GM23248 (cell line): ENCODE measurements at places on chromosomes 4 and X. TPM values are rescaled to one million over a fixed set of nuclear protein-coding genes. Genes with fewer than 3 reads are reported as not detected.

SYP gene
- total RNA-seq: 0.54 TPM in 1 of 2 replicates, not detected in the other

DNA sequence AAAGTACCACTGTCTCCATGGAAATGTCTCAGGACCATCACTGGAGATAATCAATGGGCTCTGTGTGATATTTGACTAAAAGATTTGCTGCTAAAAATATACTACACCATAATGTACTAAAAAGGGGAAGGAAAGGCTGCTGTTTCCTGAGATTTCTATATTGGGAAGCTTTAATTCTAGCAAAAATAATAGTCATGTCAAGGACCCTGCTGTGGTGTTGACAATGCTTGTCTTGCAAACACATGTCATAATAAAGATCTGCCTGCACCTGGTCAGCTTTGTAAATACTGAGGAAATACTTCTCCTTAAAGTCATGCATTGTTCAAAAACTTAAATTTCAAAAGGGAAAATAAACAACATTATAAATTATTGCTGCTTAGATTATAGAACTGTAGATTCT lies 417.9 kb downstream of the GPM6A start:
- H3K36me3 ChIP-seq: no peaks in the 10 kb centered on the region
- no peaks in the 10 kb centered on the region for H3K27me3 ChIP-seq
- no peak overlapping the region for H3K4me3 ChIP-seq
- H3K27ac ChIP-seq: no peak overlapping the region

PQBP1 gene
- 18.1 and 30.3 TPM in 2 replicates for total RNA-seq

DNA sequence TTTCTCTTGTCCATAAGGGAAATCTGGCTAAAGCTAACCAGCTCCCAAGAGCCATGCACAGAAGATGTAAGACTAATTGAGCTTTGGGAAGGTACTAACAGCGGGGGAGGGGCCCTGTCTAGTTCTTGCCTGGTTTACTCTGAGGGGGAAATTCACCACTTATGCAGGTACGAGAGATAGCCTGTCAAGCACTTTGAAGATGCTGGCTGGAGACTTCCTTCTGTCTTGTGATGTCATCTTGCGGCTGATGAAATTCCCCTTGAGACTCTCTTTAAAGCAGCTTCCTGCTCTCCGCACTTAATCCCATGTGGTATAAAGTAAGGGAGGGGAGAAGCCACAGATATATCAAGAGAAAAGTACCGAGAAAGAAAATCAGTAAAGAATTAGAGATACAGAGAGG lies 345.3 kb downstream of the MAPK10 start:
- no peak overlapping the region for H3K27ac ChIP-seq
- H3K27me3 ChIP-seq: no peaks in the 10 kb centered on the region
- no peak overlapping the region for H3K4me3 ChIP-seq
- peaks cover 41% of the 10 kb centered on the region for H3K4me1 ChIP-seq
- no peak for DNase-seq
- H3K36me3 ChIP-seq: no peaks in the 10 kb centered on the region

- H3K4me3 ChIP-seq: no peak overlapping the region
- H3K27ac ChIP-seq: no peak overlapping the region
- H3K4me1 ChIP-seq: no peaks in the 10 kb centered on the region
Observed at GRCh38 chrX:134727363-134727762, 69.1 kb upstream of the PLAC1 start.

DNA sequence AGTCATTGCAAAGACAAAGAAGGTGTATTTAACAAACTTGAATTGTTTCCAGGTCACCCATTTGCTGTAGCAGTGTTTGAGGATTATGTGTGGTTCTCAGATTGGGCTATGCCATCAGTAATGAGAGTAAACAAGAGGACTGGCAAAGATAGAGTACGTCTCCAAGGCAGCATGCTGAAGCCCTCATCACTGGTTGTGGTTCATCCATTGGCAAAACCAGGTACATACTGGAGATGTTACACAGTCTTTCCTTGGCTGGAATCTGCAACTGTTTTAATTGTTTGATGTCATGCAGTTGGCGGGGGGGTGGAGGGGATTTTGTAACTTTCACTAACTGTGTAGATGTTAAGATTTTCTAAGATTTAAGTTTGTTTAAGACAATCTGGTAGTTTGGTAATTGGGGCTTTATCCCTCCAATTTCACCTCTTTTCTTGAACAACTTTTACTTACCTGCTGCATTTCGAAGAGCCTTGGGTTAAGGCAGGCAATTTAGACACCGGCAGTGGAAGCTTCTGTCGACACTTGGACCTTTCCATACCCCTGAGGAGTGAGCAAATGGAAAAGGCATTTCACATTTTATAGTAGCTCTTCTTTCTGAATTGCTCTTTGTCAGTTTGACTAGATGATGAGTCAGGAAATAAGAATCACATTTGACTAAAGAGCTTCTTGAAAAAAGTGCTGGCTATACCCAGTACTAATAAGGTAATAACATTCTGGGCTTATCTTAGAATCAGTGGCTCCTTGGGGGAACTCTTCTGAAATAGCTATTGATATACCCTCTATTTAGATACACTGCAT lies 67.4 kb downstream of the EGF start:
- H3K4me1 ChIP-seq: peaks cover 17% of the 10 kb centered on the region
- H3K27me3 ChIP-seq: no peaks in the 10 kb centered on the region
- peak overlapping the region; percentile 17; the same call in 1 of the 2 replicates for H3K4me3 ChIP-seq
- H3K27ac ChIP-seq: 0 out of 2 replicates have a peak overlapping the region, but pooled peaks have one; percentile 17

GRCh38 chr4:159060161-159060560 lies 42.7 kb upstream of the RAPGEF2 start:
- H3K27ac ChIP-seq: no peak overlapping the region
- H3K27me3 ChIP-seq: peaks cover 17% of the 10 kb centered on the region
- H3K4me1 ChIP-seq: no peaks in the 10 kb centered on the region
- DNase-seq: no peak
- no peak overlapping the region for H3K4me3 ChIP-seq

GRCh38 chr4:141140391-141141200 lies 7.3 kb upstream of the RNF150 start:
- H3K27me3 ChIP-seq: no peaks in the 10 kb centered on the region
- H3K27ac ChIP-seq: no peak overlapping the region
- DNase-seq: no peak
- H3K36me3 ChIP-seq: no peaks in the 10 kb centered on the region
- peaks cover 10% of the 10 kb centered on the region; the same call in 1 of the 2 replicates for H3K4me1 ChIP-seq
- no peak overlapping the region for H3K4me3 ChIP-seq

DNA sequence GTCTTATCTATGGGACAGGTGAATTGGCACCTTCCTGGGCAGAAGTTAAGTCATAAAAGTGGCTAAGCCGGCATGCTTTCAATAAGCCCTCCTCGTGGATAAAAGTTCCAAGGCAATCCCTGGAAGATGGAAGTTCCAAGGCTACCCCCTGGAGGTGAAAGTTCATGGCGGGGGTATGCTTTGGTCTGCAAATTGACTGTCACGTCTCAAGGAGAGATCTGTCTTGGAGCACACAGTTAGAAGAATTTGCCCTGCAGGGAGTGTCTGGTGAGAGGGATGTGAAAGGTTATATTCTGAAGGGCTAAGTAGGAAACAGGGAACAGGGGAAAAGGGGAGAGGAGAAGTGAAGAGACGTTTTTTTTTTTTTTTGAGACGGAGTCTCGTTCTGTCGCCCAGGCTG lies 26.2 kb upstream of the GPR173 start:
- H3K27me3 ChIP-seq: no peaks in the 10 kb centered on the region
- H3K36me3 ChIP-seq: no peaks in the 10 kb centered on the region
- H3K27ac ChIP-seq: no peak overlapping the region
- no peak overlapping the region for H3K4me3 ChIP-seq
- H3K4me1 ChIP-seq: no peaks in the 10 kb centered on the region

- no peaks in the 10 kb centered on the region for H3K36me3 ChIP-seq
- H3K4me1 ChIP-seq: no peaks in the 10 kb centered on the region
- no peaks in the 10 kb centered on the region for H3K27me3 ChIP-seq
- no peak overlapping the region for H3K27ac ChIP-seq
- no peak overlapping the region for H3K4me3 ChIP-seq
- no peak for DNase-seq
Observed at GRCh38 chr4:11050766-11051165, 366.2 kb upstream of the CLNK start.

- 0 out of 2 replicates have a peak overlapping the region, but pooled peaks have one; percentile 21 for H3K4me3 ChIP-seq
- H3K27me3 ChIP-seq: no peaks in the 10 kb centered on the region
- peak; percentile 84 for DNase-seq
- peak overlapping the region; percentile 34; the same call in 1 of the 2 replicates for H3K27ac ChIP-seq
- H3K36me3 ChIP-seq: no peaks in the 10 kb centered on the region
Observed at GRCh38 chr4:99324979-99325378, 3.8 kb upstream of the ADH1B start.

HDX gene
- total RNA-seq: 1.6 and 2.3 TPM in 2 replicates

DNA sequence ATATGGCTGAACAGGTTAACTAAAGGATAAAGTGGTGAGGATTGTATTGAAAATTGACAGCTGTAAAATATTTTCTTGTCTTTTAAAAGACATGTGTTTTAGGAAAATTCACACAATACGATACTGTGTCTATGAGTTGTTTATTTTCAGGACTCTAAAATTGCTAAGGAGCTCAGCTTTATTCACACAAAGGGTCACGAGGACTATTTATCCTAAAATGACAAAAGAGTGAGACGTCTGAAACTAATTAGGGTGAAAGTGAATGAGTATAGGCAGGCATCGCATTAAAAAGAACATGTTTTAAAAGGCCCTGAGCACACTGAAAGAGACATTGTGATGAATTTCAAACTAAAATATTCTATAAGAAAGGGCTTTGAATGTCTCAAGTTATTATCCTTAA lies 304.7 kb downstream of the SH2D1A start:
- H3K4me1 ChIP-seq: no peaks in the 10 kb centered on the region
- no peak overlapping the region for H3K4me3 ChIP-seq
- no peaks in the 10 kb centered on the region for H3K27me3 ChIP-seq
- no peak for DNase-seq
- no peak overlapping the region for H3K27ac ChIP-seq
- no peaks in the 10 kb centered on the region for H3K36me3 ChIP-seq

PPARGC1A gene
- not detected in 2 replicates for total RNA-seq

DNA sequence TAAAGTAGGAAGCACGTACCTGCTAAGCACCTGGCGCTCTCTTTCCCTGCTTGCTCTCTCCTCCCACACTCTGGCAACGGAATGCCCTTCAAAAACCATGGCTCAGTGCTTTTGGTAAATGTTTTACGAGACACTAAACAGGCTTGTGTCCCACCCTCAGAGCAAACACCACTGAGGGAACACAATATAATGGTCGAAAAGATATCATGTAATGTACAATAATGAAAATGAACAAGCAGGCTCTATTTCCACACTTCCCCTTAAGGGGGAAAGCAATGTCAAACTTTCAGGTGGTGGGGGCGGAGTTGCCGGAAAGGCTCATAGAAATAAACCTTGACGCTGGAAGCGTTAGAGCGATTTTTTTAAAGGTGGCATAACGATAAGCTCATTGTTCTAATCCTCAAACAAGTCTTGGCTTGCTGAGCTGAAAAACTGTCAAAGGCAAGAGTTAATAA lies 115.1 kb downstream of the RBM47 start:
- H3K4me1 ChIP-seq: peaks cover 10% of the 10 kb centered on the region; the same call in 1 of the 2 replicates
- no peaks in the 10 kb centered on the region for H3K27me3 ChIP-seq
- no peak for DNase-seq
- no peaks in the 10 kb centered on the region for H3K36me3 ChIP-seq

GRCh38 chr4:176217510-176217909 lies 22.1 kb upstream of the SPATA4 start:
- H3K36me3 ChIP-seq: no peaks in the 10 kb centered on the region
- no peaks in the 10 kb centered on the region for H3K27me3 ChIP-seq
- DNase-seq: no peak
- no peak overlapping the region for H3K4me3 ChIP-seq

DNA sequence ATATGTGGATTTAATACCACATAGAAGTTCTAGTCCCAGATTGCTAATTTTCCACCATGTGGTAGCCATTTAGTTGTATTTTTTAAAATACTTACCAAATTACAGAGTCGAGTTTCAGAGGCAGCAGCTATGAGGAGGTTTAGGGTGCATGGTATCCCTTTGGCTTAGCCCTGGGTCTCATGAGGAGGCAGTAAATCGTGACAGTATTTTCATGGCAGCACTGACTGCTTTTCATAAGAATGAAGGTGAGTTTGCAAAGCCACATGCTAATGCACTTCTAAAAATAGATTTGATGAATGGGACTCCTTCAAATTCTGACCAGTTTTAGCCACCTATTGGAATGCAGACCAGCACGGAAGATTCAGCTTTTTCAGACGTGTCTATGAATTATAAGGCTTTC lies 114.0 kb upstream of the FRG1 start:
- no peaks in the 10 kb centered on the region for H3K27me3 ChIP-seq
- DNase-seq: no peak
- no peak overlapping the region for H3K4me3 ChIP-seq

GRCh38 chr4:56220261-56220660 lies 167.0 kb downstream of the AASDH start:
- no peak overlapping the region for H3K27ac ChIP-seq
- no peak for DNase-seq
- H3K27me3 ChIP-seq: peaks cover 10% of the 10 kb centered on the region; the same call in 1 of the 2 replicates
- H3K36me3 ChIP-seq: no peaks in the 10 kb centered on the region

DNA sequence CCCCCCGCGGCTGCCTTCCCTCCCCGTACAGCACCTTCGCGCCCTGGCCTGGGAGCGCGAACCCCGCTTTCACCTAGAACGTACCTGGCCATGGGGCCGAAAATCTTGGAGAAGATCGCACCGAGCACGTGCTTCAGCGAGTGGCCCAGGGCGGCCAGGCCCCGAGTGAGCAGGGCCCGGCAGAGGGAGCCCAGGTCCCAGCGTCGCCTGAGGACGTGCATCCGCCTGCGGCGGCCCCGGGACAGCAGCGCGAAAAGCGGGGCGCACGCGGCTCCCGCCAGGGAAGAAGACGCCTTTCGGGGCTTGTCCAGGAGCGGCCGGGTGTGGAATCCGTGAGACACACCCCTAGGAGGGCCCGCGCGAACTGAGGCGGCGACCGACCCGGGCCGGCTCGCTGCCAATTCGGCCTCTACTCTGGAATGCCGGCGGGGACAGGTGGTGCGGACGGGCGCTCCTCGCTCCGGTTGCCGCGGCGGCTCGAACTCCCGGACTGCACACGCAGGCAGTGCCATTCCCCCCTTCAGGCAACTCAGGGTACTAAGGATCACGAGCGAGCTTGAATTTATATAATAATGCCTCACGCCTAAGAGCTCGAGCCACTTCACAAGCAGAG lies at the start of gene HS6ST2:
Gene HS6ST2 (minus strand): TSS at position 539 of the 613 bp plus-strand sequence.
- no peaks in the 10 kb centered on the region for H3K36me3 ChIP-seq
- no peaks in the 10 kb centered on the region for H3K4me1 ChIP-seq
- H3K4me3 ChIP-seq: peak within 1 kb of the TSS; percentile 35

- no peak overlapping the region for H3K4me3 ChIP-seq
- no peak for DNase-seq
- no peak overlapping the region for H3K27ac ChIP-seq
- H3K36me3 ChIP-seq: no peaks in the 10 kb centered on the region
Observed at GRCh38 chrX:19747652-19748610, 139.5 kb downstream of the SH3KBP1 start.

- no peaks in the 10 kb centered on the region for H3K4me1 ChIP-seq
- H3K36me3 ChIP-seq: no peaks in the 10 kb centered on the region
- peaks cover 17% of the 10 kb centered on the region for H3K27me3 ChIP-seq
- DNase-seq: no peak
- no peak overlapping the region for H3K4me3 ChIP-seq
Observed at GRCh38 chr4:3700736-3701135, 65.4 kb upstream of the ADRA2C start.

FDCSP gene
- total RNA-seq: not detected in 2 replicates

CTAG2 gene
- total RNA-seq: not detected in 2 replicates

CLCN5 gene
- total RNA-seq: 2.9 and 4.6 TPM in 2 replicates

DNA sequence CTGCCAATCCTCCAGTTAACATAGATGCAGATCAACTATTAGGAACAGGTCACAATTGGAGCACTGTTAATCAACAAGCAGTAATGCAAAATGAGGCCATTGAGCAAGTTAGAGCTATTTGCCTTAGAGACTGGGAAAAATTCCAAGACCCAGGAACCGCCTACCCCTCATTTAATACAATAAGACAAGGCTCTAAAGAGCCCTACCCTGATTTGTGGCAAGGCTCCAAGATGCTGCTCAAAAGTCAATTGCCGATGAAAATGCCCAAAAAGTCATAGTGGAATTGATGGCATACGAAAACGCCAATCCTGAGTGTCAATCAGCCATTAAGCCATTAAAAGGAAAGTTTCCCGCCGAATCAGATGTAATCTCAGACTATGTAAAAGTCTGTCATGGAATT lies 20.5 kb upstream of the TRIM61 start:
- no peaks in the 10 kb centered on the region for H3K36me3 ChIP-seq
- no peaks in the 10 kb centered on the region for H3K4me1 ChIP-seq
- no peaks in the 10 kb centered on the region; the same call in 1 of the 2 replicates for H3K27me3 ChIP-seq

PAGE5 gene
- total RNA-seq: not detected in 2 replicates
